ENCODE measurements at places on chromosomes 12 and 14. TPM values are rescaled to one million over a fixed set of nuclear protein-coding genes. Genes with fewer than 3 reads are reported as not detected.

DNA sequence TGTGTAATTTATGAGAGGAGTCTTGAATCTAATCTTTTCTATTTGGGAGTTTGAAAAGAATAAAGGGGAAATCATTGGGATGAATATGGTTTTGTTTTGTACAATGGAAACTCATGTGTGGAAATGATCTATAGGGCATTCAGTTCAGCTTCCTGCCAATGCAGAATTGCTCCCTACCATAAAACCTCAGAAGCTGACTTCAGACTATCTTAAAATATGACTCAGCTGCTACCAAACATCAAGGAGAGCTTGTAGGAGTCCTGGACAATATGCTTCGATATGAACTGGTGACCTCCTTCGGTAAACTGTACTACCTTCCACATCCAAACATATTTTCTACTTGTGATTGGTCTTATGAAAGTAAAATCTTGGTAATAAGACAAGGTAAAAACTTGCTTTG lies 160.6 kb downstream of the CAPZA3 start:
- DNase-seq, result no peak

- no peak for DNase-seq
These were observed 25.4 kb downstream of the CHST11 start for GRCh38 chr12:104482113-104482512.

PPP2R5C gene
- 60.3 TPM for total RNA-seq

GRCh38 chr12:128745772-128746689 lies 77.7 kb downstream of the SLC15A4 start:
- no peak for DNase-seq

GRCh38 chr14:103122947-103123633 lies at the start of gene TNFAIP2:
Gene TNFAIP2 (plus strand): TSS chr14:103123461. CDS start chr14:103126458, 2,997 bp downstream.
- DNase-seq, result no peak

BTG1 gene
- 28.6 TPM for total RNA-seq

Measured in dermis microvascular lymphatic vessel endothelial cell (primary cell).